KBM-7 (cell line): ENCODE measurements at places on chromosomes 6 and 20.

GRCh38 chr6:108982154-108983113 is 112.2 kb downstream of the SESN1 start:
- no peak for DNase-seq

DNA sequence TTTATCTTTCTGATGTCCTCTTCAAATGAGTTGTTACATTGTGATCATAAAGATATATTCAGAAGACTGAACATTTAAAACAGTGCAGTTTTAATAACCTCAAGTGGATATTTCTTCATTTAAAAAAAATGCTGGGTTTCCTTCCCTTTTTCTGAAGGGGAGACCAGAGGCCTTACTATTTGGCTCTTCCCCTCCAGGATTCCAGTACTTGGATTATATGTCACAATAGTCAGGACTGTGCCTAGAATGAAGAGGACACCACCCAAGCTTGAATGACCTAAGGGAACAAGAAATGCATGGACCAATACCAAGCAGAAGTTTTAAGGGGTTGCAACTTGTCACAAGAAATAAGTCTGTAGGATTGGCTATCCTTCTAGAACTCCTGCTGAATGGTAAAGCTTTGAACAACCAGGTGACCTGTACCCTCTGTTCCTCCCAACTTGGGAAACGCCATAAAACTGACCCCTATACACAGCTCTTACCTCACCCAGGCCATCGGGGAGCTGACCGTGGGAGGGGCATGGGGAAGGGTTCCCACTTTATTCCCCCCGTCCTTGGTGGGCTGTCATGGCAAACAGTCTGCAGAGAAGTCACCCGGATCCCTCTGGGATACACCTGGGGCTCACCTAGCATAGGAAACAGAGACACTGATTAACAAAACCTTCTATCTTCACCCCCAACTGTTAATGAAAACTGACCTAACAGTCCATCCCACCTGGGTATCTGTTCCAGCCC is 2.0 kb downstream of the FRS3 start:
- peak; percentile 25 for DNase-seq

DNA sequence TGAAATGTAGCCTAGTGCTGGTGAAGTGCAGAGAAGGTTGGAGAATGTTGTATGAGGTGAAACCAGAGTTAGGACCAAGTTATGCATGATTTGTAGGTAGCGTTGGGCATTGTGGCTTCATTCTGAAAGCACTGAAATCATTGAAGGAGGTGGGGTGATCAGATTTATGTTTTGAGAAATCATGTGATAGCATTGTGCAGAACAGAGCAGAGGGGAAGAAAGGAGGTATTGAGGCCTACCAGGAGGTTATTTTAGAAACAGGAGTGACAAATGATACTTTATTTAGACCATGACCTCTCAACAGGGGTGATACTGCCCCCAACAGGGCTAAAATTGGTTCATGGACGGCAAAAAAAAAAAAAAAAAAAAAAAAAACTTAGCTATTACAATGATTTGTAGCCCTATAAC is 15.6 kb upstream of the HMGN3 start:
- peak; percentile 36 for DNase-seq

- DNase-seq = no peak
Observed at GRCh38 chr6:90764001-90764400, 177.1 kb upstream of the MAP3K7 start.

GRCh38 chr6:135451617-135452190 is 45.8 kb downstream of the AHI1 start:
- DNase-seq = peak; percentile 74

GRCh38 chr6:110207652-110208051 is 27.4 kb downstream of the CDC40 start:
- DNase-seq = no peak

DNA sequence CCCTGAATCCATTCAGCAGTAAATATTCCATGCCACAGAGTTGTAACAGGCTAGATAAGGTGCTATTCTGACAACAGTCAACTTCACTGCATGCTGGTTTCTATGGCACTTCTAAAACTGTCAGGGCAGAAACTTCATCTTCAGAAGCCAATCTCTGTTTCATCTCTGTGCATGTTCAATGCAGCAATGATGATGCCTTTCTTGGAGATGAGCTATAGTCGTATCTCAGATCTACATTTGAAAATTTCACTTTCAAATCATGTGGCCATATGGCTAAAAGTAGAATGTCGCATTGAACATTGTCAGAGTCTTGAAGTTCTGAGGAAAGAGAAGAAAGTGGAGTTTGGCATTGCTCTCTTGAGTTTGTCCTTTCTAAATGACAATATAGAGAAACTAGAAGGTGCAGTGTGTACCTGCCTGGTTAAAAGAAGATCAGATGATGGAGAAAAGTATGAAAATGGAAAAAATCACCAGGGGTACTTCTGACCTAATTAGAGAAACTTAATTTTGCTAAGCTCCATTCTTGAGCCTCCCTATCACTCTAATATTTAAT is 49.0 kb upstream of the VSTM2L start:
- no peak for DNase-seq
